ENCODE measurements at places on chromosomes 3 and 15. TPM values are rescaled to one million over a fixed set of nuclear protein-coding genes. Genes with fewer than 3 reads are reported as not detected.

DNA sequence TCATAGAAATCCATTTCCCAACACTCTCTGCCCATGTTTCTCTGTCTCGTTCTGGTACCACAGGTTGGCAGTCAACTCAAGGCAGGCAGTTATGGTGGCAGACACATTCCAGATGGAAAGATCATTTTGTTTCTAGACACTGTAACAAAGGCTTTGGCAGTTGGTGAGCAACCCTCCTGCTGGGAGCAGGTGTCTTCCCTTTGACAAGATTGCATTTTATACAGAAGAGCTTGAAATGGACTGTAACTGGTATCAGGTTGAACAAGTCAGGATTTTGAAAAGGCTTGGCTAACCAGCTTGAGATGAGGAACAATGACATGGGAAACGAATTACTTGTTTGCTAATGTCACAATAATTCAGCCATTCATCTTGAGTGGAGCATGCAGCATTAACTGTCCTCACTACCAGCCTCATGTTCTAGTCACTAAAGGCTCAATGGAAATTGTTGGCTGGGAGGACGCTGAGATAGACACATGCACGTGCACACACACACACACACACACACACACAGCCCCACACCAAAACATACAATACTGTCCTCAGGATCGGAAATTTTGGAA lies 170.0 kb downstream of the SEMA6D start:
- no peak for DNase-seq

GRCh38 chr15:74240002-74240568 lies 4.0 kb downstream of the CCDC33 start:
- no peak for DNase-seq

GASK1A gene
- 3.1 TPM for polyA plus RNA-seq

DNA sequence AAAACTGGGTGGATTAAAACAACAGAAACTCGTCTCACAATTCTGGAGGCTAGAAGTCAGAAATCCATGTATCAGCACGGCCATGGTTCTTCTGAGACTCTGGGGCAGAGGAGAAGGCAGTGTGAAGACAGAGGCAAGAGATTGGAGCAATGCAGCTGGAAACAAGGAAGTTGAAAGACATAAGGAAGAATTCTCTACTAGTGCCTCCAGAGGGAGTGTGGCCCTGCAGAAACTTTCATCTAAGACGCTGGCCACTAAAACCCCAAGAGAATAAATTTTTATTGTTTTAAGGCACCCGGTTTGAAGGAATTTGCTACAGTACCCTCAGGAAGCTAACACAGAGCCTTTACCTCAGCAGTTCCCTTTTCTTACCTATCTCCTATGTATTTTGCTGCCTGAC lies 1012.2 kb upstream of the CADM2 start:
- no peak for DNase-seq

- DNase-seq = no peak
These were observed 7.7 kb downstream of the TNK2 start for GRCh38 chr3:195900436-195901355.
